CD4-positive, CD25-positive, alpha-beta regulatory T cell (primary cell): ENCODE measurements at places on chromosomes 7 and 10. TPM values are rescaled to one million over a fixed set of nuclear protein-coding genes. Genes with fewer than 3 reads are reported as not detected.
A peak's percentile ranks its signal among the peaks of the same experiment; 100 is the strongest.

DNA sequence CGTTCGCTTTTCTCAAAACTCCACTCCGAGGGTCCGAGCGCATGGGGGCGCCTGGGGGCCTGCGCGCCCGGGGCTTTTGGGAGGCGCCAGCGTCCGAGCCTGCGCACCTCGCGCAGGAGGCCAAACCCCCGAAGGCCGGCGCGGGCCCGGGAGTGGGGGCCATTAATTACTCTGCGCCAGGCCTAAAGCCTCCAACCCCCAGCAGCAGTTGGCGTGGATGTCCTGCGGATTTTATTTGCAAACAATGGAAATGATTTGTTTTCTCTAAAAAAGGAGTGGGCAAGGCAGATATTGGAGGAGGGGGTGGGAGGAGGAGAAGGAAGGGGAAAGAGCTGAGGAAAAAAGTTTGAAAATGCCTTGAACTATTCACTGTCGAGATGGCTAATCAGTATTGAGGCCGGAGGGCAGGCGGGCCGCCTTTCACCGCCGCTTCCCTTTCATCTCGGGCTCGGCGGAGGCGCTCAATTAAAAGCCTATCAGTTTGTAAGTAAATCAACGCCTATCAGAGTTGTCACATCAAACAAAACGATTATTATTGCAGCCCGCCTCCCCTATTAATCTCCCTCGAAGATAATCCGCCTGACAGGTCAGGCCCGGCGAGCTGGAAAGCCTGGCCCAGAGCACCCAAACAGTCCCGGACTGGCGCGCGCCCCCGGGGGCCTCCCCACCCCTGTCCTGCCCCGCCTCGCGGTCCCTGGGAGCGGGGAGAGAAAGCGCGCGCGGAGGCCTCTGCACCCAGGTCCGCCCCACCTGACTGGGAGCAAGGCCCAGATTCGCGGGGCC, 3.4 kb upstream of the ZNF503 start:
- DNase-seq: no peak
- H3K27me3 ChIP-seq: peaks cover 3% of the 10 kb centered on the region
- no peaks in the 10 kb centered on the region for H3K36me3 ChIP-seq
- H3K4me1 ChIP-seq: peaks cover 69% of the 10 kb centered on the region

Gene MKX
- polyA plus RNA-seq: not detected

Gene MKRN1
- 132 TPM for polyA plus RNA-seq

Gene PHKG1
- polyA plus RNA-seq: 0.71 TPM

Gene PKD1L1
- polyA plus RNA-seq: not detected

Gene MBL2
- polyA plus RNA-seq: not detected

Gene BEND7
- polyA plus RNA-seq: not detected

DNA sequence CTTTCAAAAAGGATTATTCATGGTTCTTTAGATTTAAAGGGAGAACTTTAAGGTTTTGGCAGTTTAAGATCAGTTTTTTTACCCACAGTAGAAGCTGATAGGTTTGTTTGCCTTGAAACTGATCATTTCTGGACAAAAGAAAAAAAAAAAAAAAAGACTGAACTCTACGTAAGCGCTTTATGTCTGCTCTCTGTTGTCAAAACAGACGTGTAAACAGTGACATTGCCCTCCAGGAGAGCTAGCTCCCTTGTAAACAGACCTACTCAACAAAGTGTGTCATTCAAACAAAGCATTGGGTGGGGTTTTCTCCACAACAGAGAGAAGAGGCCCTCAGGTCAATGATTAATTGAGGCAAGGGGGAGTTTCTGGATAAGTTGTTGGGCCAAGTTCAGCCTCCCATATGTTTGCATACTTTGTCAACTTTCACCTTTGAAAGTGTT, 568.1 kb upstream of the LRRN3 start:
- H3K4me3 ChIP-seq: no peak overlapping the region
- no peaks in the 10 kb centered on the region for H3K4me1 ChIP-seq

DNA sequence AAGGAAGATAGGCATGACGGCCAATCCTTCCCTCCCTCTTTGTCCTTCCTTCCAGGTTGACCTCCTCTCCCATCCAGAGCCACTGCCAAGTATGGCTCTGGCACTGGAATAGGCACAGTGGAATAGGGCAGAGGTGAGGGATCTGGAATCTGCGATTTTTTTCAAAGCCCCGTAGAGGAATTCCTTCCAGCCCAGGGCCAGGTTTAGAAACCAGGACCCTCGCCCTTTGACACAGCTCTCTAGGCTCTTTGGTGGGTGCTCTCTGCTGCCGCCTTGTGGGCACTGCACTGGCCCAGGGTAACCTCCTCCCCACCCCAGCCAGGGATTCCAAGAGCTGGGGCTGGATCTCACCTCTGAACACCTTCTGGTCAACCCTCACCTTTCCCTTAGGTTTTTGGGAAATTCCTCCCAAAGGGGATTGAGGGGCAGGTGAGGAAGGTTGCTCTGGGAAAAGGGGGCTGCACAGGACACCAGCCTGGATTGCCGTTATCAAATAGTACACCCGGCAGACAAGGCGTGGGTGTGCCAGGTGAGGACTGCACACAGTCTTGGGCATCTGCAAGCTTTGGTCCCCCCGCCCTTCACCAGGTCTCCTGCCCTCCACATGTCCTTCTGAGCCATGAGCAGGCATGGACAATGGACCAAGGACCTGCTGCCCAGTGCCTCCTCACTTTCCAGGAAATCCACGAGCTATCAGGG, 22.8 kb downstream of the C10orf105 start:
- no peak overlapping the region for H3K4me3 ChIP-seq
- H3K4me1 ChIP-seq: peaks cover 37% of the 10 kb centered on the region
- H3K27me3 ChIP-seq: no peaks in the 10 kb centered on the region
- H3K27ac ChIP-seq: no peak overlapping the region
- DNase-seq: peak; percentile 58
- no peaks in the 10 kb centered on the region for H3K36me3 ChIP-seq

GRCh38 chr7:1965579-1966294, 267.0 kb downstream of the MAD1L1 start:
- no peaks in the 10 kb centered on the region for H3K27me3 ChIP-seq
- no peak overlapping the region for H3K27ac ChIP-seq
- no peaks in the 10 kb centered on the region for H3K36me3 ChIP-seq
- H3K4me3 ChIP-seq: no peak overlapping the region

Gene C10orf120
- not detected for polyA plus RNA-seq

DNA sequence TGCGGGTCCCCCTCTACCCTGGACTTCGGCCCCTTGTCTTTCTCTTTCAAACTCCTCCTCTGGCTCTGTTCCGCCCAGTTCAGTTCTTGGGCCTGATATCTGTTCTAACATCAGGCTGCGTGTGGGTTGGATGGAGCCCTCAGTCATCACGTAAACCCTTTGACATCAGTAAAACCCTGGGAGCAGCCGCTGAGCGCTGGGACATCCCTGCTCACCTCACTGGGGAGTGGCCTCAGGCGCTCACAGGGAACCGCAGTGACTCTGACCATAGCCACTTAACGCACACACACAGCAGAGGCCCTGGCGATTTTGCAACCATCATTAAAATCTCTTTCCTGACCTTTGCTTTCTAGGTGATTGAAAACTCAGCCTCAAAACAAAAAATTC, 113.3 kb downstream of the CYTH3 start:
- H3K4me1 ChIP-seq: peaks cover 13% of the 10 kb centered on the region
- no peak overlapping the region for H3K27ac ChIP-seq
- H3K27me3 ChIP-seq: no peaks in the 10 kb centered on the region

DNA sequence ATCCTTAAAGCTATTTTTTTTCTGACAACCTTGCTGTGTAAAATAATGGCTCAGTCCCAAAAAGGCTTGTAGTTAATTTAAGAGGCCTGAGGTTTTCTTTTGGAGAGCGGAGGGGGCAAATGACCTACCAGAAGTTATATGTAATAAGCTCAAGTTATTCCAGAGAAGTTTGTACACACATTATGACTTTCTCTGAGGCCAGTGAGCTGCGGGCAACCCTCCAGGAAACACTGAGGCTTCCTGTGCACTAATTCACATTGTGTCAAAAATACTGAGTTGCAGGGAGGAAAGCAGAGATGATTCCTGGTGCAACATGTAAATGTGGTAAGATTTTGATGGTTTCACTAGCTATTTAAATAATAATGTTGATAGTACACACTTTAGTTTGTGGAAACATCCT, 188.6 kb downstream of the DIP2C start:
- H3K4me1 ChIP-seq: peaks cover 7% of the 10 kb centered on the region
- no peak overlapping the region for H3K27ac ChIP-seq
- peaks cover 3% of the 10 kb centered on the region for H3K27me3 ChIP-seq
- no peak overlapping the region for H3K4me3 ChIP-seq
- H3K36me3 ChIP-seq: no peaks in the 10 kb centered on the region

GRCh38 chr10:131930150-131930549, 29.3 kb downstream of the PPP2R2D start:
- H3K27me3 ChIP-seq: no peaks in the 10 kb centered on the region
- no peak overlapping the region for H3K4me3 ChIP-seq
- DNase-seq: no peak
- H3K27ac ChIP-seq: no peak overlapping the region

DNA sequence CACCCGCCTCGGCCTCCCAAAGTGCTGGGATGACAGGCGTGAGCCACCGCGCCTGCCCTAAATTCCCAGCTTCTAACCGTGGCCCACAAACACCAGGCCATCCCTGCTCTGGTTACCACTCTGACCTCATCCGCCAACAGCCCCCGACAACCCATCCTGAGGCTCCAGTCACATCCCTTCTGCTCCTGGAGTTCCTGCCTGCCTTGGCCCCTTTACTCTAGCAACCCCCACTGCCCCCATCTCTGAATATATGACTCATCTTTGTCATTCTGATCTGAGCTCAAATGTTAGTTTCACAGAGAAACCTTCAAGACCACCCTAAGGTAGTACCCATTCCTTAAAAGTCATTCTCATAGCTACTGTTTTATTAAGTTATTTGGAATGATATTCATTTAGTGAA, 26.6 kb downstream of the RHEB start:
- H3K27ac ChIP-seq: no peak overlapping the region
- H3K36me3 ChIP-seq: peaks cover 29% of the 10 kb centered on the region
- no peak overlapping the region for H3K4me3 ChIP-seq
- H3K4me1 ChIP-seq: peaks cover 6% of the 10 kb centered on the region

DNA sequence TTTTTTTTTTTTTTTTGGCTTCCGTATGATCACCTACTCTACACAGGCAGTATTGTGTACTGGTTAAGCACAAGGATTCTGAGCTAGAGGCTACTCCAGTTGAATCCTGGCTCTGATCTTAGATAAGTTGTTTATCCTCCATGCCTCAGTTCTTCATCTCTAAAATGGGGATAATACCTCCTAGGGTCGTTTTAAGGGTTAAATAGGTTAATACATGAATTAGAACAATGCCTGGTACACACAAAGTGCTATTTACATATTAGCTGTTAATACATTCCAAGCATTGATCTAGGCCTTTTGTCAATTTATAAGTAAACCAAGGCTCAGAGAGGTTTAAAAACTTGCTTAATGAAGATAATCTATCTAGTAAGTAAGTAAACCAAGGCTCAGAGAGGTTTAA, 59.0 kb downstream of the ST7 start:
- peaks cover 53% of the 10 kb centered on the region for H3K4me1 ChIP-seq
- DNase-seq: no peak

Gene ARHGAP12
- 8.8 TPM for polyA plus RNA-seq

DNA sequence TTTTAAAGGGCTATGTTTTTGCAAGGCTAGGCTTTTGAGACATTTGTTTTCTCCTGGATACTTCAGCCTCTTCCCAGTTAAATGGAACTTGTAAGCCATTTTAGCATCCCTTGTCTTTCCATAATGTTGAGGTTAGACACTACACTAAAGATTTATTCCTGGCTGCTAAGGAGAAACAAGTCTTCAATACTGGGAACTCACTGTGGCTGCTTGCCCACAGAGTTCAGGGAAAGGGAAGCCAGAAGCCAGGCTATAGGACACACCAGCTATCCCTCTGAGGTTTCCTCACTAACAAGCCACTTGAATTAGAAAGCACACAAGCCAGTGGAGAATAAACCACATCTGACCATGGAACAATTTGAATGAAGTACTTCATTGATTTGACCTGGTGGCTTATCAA, 421.7 kb upstream of the CHRM2 start:
- H3K4me1 ChIP-seq: no peaks in the 10 kb centered on the region
- no peak for DNase-seq
- H3K4me3 ChIP-seq: no peak overlapping the region
- no peaks in the 10 kb centered on the region for H3K27me3 ChIP-seq

DNA sequence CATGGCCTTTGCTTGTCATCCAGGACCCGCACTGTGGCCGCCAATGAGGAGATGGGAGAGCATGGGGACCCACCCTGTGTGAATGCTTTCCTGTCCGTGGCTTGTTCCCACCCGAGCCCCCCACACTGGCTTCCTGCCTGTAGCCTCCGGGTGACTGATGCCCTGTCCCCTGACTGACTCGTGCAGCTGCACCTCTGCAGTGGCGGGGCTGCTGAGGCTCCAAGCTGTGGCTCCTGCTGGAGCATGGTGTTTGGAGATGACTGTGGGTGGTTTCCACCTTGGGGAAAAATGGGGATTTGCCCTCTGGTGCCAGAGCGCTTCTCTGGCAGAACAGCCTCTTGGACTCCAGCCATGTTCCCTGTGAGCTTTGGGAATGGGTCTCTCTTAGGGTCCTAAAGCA, 2.1 kb downstream of the CAMK1D start:
- peak overlapping the region; percentile 93 for H3K4me3 ChIP-seq
- peaks cover 28% of the 10 kb centered on the region for H3K4me1 ChIP-seq
- DNase-seq: no peak
- no peaks in the 10 kb centered on the region for H3K27me3 ChIP-seq
- no peaks in the 10 kb centered on the region for H3K36me3 ChIP-seq

Gene TFEC
- polyA plus RNA-seq: not detected

Gene SUGCT
- polyA plus RNA-seq: 3.1 TPM

DNA sequence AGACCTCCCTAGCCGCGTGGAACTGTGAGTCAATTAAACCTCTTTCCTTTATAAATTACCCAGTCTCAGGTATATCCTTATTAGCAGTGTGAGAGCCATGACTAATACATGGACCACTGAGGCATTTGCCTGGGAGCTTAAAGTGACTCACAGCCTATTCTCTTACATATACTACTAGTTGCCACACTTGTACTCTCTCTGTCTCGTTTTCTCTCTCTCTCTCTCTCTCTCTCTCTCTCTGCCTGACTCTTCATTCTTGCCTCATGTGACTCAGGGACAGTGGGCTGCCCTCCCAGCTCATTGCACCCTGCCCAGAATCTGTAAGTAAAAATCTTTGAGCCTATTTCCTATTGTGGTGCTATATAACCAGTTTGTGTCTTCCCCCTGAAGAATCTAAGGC, 238.5 kb upstream of the MAGI2 start:
- H3K4me1 ChIP-seq: no peaks in the 10 kb centered on the region
- no peaks in the 10 kb centered on the region for H3K36me3 ChIP-seq
- no peak for DNase-seq
- H3K4me3 ChIP-seq: no peak overlapping the region

DNA sequence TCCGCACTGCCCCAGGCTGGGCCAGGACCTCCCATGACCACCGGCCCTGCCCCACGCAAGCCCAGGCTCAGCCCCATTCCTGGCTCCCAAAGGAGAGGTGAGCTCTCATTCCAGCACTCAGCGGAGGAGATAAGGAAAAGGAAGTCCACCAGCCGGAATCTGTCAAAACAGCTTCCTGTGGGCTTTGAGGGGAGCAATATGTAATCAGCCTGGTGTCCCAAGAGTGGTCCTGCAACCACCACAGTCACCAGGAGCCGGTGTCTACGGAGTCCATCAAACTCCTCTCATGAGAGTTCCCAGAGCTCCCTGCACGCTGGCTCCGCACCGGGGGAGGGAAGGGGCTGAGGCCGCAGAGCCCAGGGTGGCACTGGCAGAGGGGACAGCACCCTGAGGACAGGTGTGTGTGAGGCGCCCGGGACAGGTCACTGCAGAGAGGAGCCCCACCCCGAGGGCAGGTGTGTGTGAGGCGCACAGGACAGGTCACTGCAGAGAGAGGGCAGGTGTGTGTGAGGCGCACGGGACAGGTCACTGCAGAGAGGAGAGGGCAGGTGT, 57.9 kb downstream of the STK32C start:
- H3K27ac ChIP-seq: no peak overlapping the region
- H3K4me3 ChIP-seq: no peak overlapping the region
- H3K27me3 ChIP-seq: no peaks in the 10 kb centered on the region
- DNase-seq: no peak
- H3K36me3 ChIP-seq: no peaks in the 10 kb centered on the region

Gene SPDYE2B
- not detected for polyA plus RNA-seq
